ENCODE measurements at places on chromosomes 4 and X. TPM values are rescaled to one million over a fixed set of nuclear protein-coding genes. Genes with fewer than 3 reads are reported as not detected.

The UCP1 gene
- not detected for total RNA-seq

DNA sequence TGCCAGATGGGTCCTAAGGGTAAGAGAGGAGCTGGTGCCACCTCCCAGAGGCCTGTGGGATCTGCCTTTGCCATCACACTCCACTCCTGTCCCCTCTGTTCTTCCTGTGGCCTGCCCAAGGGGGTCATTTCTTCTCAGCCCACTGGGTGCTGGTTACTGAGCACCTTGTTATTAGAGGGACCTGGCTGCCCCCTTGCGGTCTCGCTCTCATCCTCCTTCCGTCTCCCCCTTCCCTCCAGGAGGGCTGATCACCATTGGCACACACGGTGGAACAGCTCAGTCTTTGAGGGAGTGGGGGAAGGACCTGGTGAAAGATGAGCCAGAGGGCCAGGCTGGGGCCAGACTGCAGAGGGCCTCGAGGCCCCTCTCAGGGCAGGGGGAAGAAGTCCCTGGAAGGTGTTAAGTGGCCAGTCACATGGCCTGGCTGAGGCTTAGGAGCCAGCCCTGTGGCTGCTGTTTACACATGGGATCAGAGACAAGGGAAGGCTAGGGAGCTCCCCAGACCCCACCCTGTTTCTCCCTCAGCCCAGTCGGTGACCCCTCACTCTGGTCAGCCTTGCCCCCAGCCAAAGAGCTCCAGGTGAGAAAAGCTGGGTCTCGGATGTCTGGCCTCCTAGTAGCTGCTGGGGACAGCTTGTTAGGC lies 68.1 kb downstream of the MTMR1 start:
- no peak for DNase-seq

- peak; percentile 18 for DNase-seq
Measured at GRCh38 chr4:20422398-20422797, 170.7 kb downstream of the SLIT2 start.

DNA sequence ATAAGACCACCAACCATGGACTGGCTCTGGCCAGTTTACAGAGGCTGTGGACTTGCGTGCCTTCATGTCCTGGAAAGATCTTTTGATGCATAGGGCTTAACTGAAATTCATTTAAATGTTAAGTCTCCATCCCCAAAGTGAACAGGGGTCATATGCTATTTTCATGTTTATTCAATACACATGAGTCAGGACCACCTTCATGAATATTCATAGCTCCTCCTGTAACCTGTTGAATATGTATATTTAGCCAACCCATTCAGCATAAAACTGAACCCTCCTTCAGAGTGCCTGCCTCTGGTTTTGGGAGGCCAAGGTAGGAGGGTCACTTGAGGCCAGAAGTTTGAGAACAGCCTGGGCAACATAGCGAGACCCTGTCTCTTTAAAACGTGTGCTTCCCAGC lies 7.1 kb downstream of the CTPS2 start:
- DNase-seq: no peak

GRCh38 chr4:20684852-20685763 lies 15.2 kb upstream of the PACRGL start:
- no peak for DNase-seq

DNA sequence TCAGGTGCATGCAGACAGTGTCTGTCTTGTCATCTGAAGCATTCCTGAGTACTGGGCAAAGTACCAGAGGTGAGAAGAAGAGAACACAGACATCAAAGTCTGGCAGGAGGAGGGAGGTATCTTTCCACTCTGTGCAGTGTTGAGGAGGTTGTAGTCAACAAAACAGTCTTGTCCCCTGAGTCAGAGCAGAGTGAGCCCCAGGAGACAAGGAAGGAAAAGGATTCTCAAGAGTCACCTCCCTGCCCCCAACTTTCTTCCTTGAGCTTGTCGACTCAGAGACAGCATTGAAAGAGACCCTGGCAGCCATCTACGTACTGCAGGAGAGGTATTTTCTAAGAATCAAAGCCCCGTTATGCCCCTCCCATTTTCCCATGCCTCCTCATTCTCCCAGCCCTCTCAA lies 4.4 kb upstream of the SRPX start:
- DNase-seq: no peak

- no peak for DNase-seq
Measured at GRCh38 chrX:136030303-136031191, 45.3 kb downstream of the SLC9A6 start.

The OCIAD1 gene
- total RNA-seq: 140 TPM

The ZMAT1 gene
- total RNA-seq: 9.2 TPM

The PLAC8 gene
- total RNA-seq: 49.3 TPM

- no peak for DNase-seq
Measured at GRCh38 chr4:2886161-2886560, 42.5 kb downstream of the ADD1 start.

GRCh38 chr4:30901461-30902451 lies 181.6 kb downstream of the PCDH7 start:
- DNase-seq: no peak

The POF1B gene
- total RNA-seq: 0.12 TPM

The ZIC3 gene
- not detected for total RNA-seq

The AKAP17A gene
- total RNA-seq: 73.9 TPM

- no peak for DNase-seq
Measured at GRCh38 chr4:54384152-54384551, 155.1 kb downstream of the PDGFRA start.

DNA sequence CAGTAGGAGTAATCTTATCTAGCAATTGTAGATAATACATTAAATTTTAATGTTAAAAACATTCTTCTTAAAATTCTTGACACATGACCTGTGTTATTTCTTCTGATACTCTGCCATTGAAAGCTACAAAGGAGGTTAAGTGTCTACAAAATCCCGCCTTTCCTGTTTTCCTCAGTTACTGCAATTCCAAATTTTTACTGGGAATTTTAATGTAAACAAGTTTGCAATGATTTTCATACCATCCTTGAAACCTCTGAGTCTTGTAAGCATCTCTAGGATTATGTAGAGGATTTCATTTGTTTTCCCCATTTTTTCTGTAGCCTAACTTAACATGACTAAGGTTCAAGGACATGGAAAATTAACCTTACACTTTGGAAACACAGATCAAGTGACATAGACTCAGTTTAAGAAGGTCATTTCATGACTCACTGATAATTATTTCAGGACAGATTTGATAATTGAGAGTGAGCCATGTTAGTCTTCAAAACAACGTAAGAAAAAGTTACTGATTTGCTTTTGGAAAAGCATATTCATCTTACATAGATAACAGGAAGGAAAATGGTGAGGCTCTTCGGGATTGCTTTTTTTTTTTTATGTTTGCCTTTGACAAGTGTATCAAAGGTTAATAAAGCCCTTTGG lies 39.6 kb upstream of the PDLIM5 start:
- no peak for DNase-seq

- no peak for DNase-seq
Measured at GRCh38 chr4:54109241-54110018, 9.5 kb downstream of the GSX2 start.

- DNase-seq: no peak
Measured at GRCh38 chr4:9970399-9971011, 50.8 kb downstream of the SLC2A9 start.

- no peak for DNase-seq
Measured at GRCh38 chrX:120452131-120452530, 17.0 kb downstream of the LAMP2 start.

- DNase-seq: no peak
Measured at GRCh38 chr4:101199507-101200285, 147.6 kb downstream of the PPP3CA start.

DNA sequence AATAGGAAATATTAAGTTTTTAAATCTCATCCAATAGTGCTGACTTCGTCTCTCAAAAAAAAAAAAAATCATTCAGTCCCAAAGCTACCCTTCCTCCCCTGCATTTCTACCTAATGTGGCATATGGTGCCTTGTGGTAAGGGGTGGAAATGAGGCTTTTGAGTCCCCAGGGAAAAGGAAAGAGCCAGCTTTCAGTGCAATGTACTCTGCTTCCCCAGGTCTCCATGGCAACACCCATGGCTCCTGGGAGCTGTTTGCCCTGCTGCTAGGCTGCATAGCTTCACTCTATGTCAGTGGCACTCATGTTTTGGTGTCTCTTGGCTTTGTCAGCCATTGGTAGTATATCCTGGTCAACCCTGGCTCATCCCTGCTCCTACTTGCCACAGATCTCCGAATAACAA lies 175.9 kb downstream of the SLC39A8 start:
- no peak for DNase-seq

DNA sequence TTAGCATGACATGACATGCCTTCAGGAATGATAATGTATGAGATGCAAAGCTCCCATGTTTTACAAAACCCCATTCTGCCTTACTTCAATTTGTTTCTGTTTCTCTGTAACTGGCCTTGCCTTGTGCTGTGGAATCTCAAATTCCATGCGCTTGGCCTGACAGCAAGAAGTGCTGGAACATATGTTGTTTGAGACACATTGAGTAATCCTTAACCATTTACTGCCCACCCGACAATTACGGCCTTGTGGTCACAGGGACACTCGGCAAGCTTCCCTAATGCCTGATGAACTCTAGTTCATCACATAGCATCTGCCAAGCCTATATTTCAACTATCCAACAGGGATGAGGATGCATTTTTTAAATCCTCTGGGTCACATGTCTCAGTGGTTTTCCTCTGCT lies 226.4 kb upstream of the CASK start:
- no peak for DNase-seq

The BST1 gene
- 0.24 TPM for total RNA-seq

- DNase-seq: no peak
Measured at GRCh38 chr4:55866290-55866907, 13.0 kb downstream of the EXOC1 start.

GRCh38 chr4:41538887-41539498 lies 1.0 kb downstream of the LIMCH1 start:
- DNase-seq: no peak

- peak; percentile 6 for DNase-seq
Measured at GRCh38 chr4:42371305-42372252, 25.7 kb upstream of the SHISA3 start.

DNA sequence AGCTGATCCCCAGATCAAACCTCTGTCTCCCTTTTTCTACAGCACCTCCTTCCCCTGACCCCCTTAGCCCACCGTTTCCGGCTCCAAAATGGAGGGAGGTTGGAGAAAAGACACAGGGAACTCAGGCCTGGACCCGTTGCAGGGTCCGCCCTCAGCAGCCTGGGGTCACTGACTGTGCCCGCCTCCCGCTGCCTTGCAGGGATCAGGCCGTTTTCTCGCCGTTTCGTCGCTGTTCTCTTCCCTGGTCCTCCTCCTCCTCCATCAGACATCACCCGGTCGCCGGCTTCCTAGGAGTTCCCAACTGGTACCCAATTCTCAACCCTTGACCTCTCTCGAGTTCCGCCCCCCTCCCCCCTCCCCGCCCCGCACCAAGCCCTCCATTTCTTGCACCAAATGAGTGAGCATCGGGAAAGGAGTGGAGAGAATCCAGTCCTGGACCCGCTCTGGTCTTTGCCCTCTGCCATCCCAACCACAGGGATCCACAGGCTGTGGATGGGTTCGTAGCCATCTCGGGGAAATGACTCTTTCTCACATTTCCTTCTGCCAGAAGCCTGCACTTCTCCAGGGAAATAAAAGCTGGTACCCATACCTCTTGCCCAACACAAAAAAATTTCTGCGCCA lies 493 bp downstream of the TCEAL5 start:
- no peak for DNase-seq

DNA sequence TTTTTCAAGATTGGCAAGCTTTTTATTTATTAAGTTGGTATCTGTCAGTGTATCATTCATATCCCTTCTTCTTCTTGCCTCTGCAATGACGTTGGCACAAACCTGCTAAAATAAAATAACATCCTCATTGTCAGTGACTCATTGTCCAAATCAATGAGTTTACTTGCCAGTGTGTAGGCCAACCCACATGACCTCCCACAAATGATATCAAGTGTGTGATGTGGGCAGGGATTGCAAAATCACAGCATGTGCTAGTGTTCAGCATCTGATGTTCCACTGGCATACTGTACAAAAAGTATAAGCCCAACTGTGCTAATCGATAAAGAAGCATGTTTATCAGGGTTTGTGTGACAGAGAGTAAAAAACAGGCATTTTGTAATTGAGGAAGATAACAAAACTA lies 25.5 kb downstream of the GPAT3 start:
- DNase-seq: peak; percentile 4

The SLC25A53 gene
- total RNA-seq: 3.7 TPM

DNA sequence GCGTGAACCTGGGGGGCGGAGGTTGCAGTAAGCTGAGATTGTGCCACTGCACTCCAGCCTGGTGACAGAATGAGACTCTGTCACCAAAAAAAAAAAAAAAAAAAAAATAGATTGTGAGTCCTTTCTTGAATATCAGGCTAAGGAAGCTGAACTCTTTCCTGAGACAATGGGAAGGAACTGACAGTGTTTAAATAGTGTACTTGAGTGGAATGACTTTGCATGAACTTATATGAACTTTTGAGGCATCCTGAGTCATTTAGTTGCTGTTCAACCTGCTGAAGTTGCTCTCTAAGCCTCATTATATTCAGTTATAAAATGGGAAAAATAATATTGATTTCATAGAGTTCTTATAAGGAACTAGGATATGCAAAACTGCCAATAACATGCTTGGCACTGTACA lies 79.3 kb upstream of the LIMCH1 start:
- no peak for DNase-seq

DNA sequence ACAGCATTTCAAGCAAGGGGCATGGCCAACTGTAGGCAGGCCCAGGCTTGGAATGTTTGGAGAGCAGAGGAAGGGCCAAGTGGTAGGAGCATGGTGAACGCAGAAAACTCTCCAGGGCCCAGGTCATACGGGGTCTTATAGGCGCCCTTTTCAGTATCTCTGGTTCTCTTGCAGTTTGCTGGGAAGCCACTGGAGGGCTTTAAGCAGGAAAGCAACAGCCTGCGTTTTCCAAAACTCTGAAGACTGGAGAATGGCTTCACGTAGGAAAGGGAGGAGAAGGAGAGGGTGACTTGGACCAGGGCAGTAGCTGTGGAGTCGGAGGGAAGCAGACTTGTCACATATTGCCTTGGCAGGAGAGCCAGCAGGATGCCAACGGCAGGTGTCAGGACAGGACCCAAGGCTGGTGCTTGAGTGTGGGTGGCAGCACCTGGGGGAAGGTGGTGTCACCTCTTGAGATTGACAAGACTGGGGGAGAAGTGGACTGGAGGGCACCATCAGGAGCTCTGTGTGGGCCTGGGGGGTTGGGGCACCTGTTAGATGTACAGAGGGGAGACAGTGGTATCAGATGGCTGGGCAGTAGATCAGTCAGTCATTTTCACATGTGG lies 21.9 kb downstream of the TKTL1 start:
- DNase-seq: no peak

- no peak for DNase-seq
Measured at GRCh38 chrX:77771601-77772000, 14.4 kb downstream of the ATRX start.

The DDX60 gene
- 38.4 TPM for total RNA-seq

GRCh38 chrX:42725196-42725595 lies 52.8 kb downstream of the PPP1R2C start:
- no peak for DNase-seq

DNA sequence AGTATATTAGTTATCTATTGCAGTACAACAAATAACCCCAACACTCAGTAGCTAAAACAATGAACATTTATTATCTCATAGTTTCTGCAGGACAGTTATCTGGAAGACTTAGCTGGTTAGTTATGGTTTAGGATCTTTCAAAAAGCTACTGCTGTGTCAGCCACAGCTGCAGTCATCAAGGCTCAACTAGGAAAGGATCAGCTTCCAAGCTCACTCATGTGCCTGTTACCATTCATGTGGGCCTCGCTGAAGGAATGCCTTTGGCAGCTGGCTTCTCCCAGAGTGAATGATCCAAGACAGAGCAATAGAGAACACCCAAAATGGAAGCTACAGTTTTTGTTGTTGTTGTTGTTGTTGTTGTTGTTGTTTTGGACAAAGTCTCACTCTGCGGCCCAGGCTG lies 13.5 kb upstream of the PRSS48 start:
- no peak for DNase-seq

The ENPEP gene
- total RNA-seq: 0.84 TPM

Measured in activated T-cell treated with anti-CD3 and anti-CD28 coated beads, Interleukin-2, amount 50 U/mL, for 72 hours (primary cell).